ENCODE measurements at places on chromosomes 7 and 10.
A peak's percentile ranks its signal among the peaks of the same experiment; 100 is the strongest.

DNA sequence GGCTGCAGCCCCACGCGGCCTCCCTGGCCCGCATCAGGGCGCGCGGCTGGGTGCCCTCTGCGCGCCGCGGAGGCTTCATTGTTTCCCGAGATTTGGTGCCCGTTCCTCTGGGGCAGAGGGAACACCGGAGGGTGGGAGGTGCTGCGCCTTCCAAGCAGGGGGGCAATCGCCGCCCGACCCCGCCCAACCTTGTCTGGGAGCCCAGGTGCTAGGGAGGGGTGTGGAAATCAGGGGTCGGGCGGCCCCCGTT lies 1.0 kb upstream of the NRP1 start:
- DNase-seq: peak; percentile 54

DNA sequence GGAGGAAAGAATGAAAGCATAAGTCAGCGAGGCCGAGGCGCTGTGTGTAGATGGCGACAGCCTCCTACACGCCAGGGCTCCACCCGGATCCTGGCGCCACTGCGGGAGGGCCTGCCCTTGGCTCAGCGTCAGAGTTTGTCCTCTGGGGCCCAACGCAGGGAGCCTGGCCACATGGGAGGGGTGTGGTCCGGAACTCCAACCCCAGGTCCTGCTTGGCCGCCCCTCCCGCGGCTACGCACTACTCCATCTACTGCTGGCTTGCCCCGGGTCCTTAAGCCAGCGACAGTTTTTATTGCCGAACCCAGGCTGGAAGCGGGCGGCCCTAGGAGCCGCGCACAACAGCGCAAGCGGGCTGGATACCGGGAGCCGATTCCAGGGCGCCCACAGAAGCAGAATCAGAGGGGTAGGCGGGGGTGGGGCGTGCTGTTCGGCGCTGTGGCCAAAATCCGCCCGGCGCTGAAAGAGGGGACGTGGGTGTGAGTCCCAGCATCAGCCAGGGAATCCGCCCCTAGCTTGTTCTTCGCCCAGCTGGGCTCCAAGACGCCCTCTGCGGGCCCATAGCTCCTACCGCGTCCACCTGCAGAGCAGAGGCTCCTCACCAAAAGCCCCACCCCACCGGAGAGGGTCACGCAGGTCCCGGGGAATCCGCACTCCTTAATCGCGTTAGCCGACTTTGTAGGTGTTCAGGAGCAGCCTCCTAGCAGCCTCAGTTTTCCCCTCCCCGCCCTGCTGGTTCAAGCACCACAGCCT lies 4.5 kb downstream of the KAZALD1 start:
- DNase-seq: peak; percentile 83

- DNase-seq: no peak
Observed at GRCh38 chr7:127954357-127954748, 76.9 kb downstream of the LRRC4 start.

- no peak for DNase-seq
Observed at GRCh38 chr10:59240582-59241183, 64.2 kb downstream of the PHYHIPL start.

GRCh38 chr10:93425861-93426260 lies 56.3 kb downstream of the MYOF start:
- no peak for DNase-seq

All from left ventricle myocardium inferior (tissue), 1 donor.